Prostate gland (tissue), 2 donors: ENCODE measurements at places on chromosomes 6 and 20. TPM values are rescaled to one million over a fixed set of nuclear protein-coding genes. Genes with fewer than 3 reads are reported as not detected.

The KCNK16 gene
- not detected for total RNA-seq

The CST7 gene
- 1.2 TPM for total RNA-seq

The MAK gene
- total RNA-seq, result 1.8 TPM

The RHAG gene
- not detected for total RNA-seq

The CCHCR1 gene
- total RNA-seq, result 37.4 TPM

The PHIP gene
- total RNA-seq, result 29.6 TPM

The ME1 gene
- 6.4 TPM for total RNA-seq

The HLA-DQB1 gene
- 3.0 TPM for total RNA-seq

The ELOVL4 gene
- 5.8 TPM for total RNA-seq

The ARMH2 gene
- total RNA-seq, result not detected

The PPP1R3G gene
- 1.5 TPM for total RNA-seq

The CNR1 gene
- 14.2 TPM for total RNA-seq

The POM121L2 gene
- not detected for total RNA-seq

The RAET1L gene
- not detected for total RNA-seq

DNA sequence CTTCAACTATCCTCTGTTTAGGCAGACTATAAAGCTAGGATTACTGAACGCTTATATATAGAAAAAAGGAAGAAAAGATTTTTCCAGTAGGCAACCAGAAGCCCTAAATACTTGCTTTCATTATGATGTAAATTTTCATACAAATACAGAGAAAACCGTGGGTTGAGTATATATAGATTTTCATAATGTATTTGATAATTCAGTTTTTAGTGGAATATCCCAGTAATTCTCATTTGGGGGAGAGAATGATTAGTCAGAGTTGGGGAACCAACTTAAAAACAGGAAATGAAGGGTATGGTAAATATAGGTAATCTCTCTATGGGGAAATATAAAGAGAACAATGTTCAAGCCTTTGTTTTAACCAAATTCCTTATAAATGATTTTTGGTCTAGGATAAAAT is 154.0 kb upstream of the CITED2 start:
- no peak for DNase-seq
- no peak overlapping the region for H3K27ac ChIP-seq
- H3K36me3 ChIP-seq, result no peaks in the 10 kb centered on the region
- no peak overlapping the region for H3K4me3 ChIP-seq
- H3K4me1 ChIP-seq, result no peaks in the 10 kb centered on the region

DNA sequence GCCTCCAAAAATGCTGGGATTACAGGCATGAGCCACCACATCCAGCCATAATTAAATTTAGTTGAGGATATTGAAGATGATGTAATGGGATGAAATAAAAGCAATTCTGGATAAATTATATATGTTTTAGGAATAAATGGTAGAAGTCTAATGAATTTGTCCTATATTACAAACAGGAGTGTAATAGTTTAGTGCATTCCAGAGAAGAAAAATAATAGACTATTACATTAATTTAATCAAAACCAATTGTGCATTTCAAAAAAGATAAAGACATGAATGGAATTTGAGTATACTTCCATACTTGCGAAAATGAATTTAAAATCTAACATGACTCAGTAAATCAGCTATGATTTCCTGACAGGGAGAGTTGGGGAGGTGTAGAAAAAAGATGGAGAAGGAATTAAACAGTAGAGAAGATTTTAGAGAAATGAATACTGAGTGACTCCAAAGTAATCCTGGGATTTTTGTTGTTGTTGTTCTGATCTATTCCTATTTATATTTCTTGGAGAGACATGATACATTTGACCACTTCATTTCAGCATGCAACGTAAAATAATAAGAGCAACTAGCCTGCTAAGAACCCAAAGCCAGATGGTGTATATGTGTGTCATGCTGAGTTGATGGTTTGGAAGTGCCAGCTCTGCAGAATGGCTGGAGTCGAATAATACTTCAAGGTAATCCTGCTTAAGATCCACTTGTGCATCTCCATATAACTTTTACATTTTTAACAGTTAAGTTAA is 67.4 kb downstream of the AIG1 start:
- DNase-seq, result no peak
- H3K27me3 ChIP-seq, result no peaks in the 10 kb centered on the region
- H3K27ac ChIP-seq, result no peak overlapping the region
- H3K36me3 ChIP-seq, result no peaks in the 10 kb centered on the region
- H3K4me1 ChIP-seq, result no peaks in the 10 kb centered on the region

GRCh38 chr20:20225325-20226043 is 142.4 kb upstream of the INSM1 start:
- H3K36me3 ChIP-seq, result no peaks in the 10 kb centered on the region
- H3K4me3 ChIP-seq, result no peak overlapping the region
- DNase-seq, result no peak
- no peak overlapping the region for H3K27ac ChIP-seq
- H3K27me3 ChIP-seq, result no peaks in the 10 kb centered on the region
- no peaks in the 10 kb centered on the region for H3K4me1 ChIP-seq

DNA sequence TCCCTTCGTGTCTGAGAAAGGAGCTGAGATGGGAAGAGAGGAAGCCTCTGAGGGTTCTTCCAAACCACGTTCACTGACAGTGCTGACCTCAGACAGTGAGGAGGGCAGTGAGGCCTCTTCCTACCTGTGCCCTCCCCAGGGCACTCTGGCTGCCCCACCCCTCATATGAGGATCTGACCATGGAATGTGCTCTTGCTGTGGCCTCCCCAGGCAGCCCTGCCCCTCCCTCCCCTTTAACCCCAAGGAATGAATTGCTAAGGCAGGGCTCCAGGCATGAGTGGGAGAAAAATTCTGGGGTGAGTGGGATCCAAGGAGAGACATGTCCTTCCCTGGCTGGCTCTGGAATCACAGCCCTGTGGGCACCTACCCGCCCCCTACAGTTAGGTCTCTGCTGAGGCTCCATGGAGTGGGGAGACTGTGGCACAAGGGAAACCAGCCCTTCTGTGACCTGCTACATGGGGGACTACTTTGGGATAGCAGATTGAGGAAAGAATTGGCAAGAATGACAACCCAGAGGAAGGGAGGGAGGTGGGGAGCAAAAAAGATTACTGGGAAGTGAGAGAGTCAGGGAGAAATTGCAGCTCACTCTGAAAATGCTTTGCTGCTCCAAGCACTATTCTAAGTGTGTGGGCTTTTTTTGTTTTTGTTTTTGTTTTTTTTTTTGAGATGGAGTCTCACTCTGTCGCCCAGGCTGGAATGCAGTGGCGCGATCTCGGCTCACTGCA is 29.4 kb downstream of the TNXB start:
- H3K4me3 ChIP-seq, result no peak overlapping the region
- H3K4me1 ChIP-seq, result no peaks in the 10 kb centered on the region
- no peaks in the 10 kb centered on the region for H3K27me3 ChIP-seq
- H3K36me3 ChIP-seq, result no peaks in the 10 kb centered on the region
- no peak for DNase-seq

DNA sequence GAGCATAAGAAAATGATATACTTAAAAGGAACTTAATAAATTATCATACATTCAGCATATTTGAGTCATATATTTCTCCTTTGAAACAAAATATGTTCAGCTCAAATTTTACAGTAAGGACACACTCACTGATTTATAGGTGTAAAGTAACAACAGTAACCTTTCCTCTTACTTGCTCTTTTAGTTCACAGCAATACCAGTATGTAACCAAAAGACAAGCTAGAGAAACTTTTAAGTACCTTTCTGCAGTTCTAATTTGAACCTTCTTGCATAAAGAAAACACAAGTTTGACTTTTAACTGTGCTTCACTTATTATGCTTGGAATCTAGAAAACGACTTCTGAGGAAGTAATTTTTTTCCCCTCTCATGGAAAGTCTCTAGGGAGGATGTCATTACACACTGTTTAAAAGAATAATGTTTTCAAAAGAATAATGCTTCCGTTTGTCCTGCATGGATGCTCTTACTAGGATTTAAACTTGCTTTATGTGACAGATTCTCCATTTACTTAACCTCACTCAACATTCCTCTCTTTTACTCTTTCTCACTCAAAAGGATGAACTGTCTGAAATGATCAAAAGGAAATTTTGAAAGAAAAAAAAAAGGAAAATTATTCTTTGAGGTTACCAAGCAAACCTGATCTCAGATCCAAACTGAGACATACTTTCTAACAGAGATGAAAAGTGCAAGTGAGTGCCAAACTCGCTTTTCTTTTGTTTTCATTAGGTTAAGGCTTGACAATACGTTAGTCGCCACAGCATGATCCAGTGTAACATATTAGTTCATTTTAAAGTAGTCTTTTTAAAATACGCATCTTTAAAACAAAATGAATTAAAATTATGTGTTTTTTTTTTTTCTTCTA is 22.4 kb upstream of the CALHM6 start:
- H3K27ac ChIP-seq, result no peak overlapping the region
- H3K4me1 ChIP-seq, result no peaks in the 10 kb centered on the region
- H3K27me3 ChIP-seq, result no peaks in the 10 kb centered on the region
- no peak for DNase-seq

GRCh38 chr6:73722318-73723060 is 26.5 kb downstream of the CD109 start:
- H3K27me3 ChIP-seq, result no peaks in the 10 kb centered on the region
- H3K4me1 ChIP-seq, result no peaks in the 10 kb centered on the region
- no peak overlapping the region for H3K27ac ChIP-seq
- DNase-seq, result no peak
- no peaks in the 10 kb centered on the region for H3K36me3 ChIP-seq
- no peak overlapping the region for H3K4me3 ChIP-seq

DNA sequence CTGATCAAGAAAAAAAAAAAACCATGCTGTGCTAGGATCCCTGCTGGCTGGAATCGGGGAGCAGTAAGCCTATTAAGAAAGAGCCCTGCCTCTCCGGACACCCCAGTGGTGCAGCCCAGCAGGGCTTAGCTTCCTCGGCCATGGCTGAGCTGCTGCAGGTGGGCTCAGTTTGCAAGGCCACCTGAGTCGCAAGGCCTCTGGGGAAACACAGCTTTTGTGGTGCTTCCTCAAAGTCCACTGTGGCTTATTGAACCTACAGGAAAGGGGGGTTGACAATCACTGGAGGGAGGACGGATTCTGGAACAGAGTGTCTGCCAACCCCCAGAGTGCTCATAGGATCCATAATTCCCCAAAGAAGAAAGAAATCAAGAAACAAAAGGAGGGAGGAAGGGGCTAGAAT is 240.8 kb downstream of the SMOC2 start:
- no peak overlapping the region for H3K27ac ChIP-seq
- H3K4me3 ChIP-seq, result no peak overlapping the region
- no peaks in the 10 kb centered on the region for H3K27me3 ChIP-seq
- H3K4me1 ChIP-seq, result no peaks in the 10 kb centered on the region

DNA sequence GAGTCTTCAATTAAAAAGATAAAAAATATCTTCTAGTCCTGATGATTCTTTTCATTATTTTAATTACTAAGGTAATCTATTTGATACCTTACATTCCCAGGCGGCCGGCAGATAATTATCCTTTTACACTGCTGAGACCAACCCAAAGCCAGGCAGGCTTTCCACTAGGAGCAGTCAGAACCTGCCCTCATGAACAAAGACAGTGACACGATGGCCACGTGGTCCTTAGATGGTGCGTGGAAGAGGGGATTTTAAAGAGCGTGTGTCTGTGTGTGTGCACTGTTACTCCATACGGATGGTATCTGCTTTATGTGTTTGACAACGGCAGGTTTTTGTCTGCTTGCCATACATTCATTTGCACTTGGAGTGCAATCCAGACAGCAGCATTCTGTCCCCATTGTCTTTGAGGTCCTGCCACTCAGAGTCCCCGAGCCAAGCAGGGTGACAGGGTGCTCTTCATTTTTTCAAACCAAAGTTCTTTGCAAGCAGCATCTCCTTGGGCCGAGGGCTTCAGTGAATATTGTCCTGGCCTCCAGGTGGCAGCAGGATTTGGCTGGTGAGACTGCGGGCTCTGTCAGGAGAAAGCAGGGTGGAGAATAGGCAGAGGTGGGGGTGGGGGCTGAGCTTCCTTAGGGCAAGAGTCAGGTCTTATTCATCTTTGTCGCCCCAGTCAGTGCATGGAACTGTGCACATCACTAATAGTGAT is 260.5 kb downstream of the NRN1 start:
- no peak for DNase-seq
- no peaks in the 10 kb centered on the region for H3K4me1 ChIP-seq
- H3K36me3 ChIP-seq, result no peaks in the 10 kb centered on the region
- H3K4me3 ChIP-seq, result no peak overlapping the region
- no peaks in the 10 kb centered on the region for H3K27me3 ChIP-seq

GRCh38 chr20:23396950-23397627 is 24.2 kb downstream of the NAPB start:
- no peaks in the 10 kb centered on the region for H3K4me1 ChIP-seq
- H3K36me3 ChIP-seq, result no peaks in the 10 kb centered on the region
- DNase-seq, result no peak
- H3K27me3 ChIP-seq, result no peaks in the 10 kb centered on the region
- no peak overlapping the region for H3K4me3 ChIP-seq

GRCh38 chr20:24632581-24632980 is 163.2 kb downstream of the SYNDIG1 start:
- no peaks in the 10 kb centered on the region for H3K36me3 ChIP-seq
- no peaks in the 10 kb centered on the region for H3K4me1 ChIP-seq
- H3K27ac ChIP-seq, result no peak overlapping the region
- no peak overlapping the region for H3K4me3 ChIP-seq
- no peaks in the 10 kb centered on the region for H3K27me3 ChIP-seq

- no peaks in the 10 kb centered on the region for H3K36me3 ChIP-seq
- no peak for DNase-seq
- no peak overlapping the region for H3K27ac ChIP-seq
- no peak overlapping the region for H3K4me3 ChIP-seq
- no peaks in the 10 kb centered on the region for H3K4me1 ChIP-seq
- no peaks in the 10 kb centered on the region for H3K27me3 ChIP-seq
These were observed 451.2 kb upstream of the JAG1 start for GRCh38 chr20:11124849-11125505.

- no peak overlapping the region for H3K4me3 ChIP-seq
- H3K27me3 ChIP-seq, result no peaks in the 10 kb centered on the region
- DNase-seq, result no peak
- H3K4me1 ChIP-seq, result peaks cover 8% of the 10 kb centered on the region
- no peak overlapping the region for H3K27ac ChIP-seq
These were observed 112.1 kb downstream of the TCP11 start for GRCh38 chr6:35028781-35029769.

DNA sequence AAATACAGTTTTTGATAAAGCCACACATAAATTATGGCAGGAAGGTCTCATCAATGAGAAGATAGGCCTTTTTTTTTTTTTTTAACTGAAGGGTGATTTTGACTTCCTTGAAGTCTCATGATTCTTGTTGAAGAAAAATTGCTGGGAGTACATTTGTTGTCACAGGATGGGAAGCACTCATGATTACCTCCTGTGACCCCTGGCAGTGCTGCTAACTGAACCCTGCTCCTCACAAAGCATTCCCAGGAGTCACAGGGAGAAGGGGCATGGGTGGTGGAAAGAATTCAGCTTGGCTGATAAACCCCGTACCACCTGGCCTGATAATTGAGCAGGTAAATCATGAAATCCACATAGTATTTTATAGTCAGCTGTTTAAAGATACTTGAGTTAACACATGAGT is 86.9 kb downstream of the CD109 start:
- no peak for DNase-seq
- no peaks in the 10 kb centered on the region for H3K36me3 ChIP-seq
- H3K27ac ChIP-seq, result no peak overlapping the region
- no peaks in the 10 kb centered on the region for H3K4me1 ChIP-seq
- H3K4me3 ChIP-seq, result no peak overlapping the region

GRCh38 chr6:138182939-138183789 is 21.4 kb downstream of the ARFGEF3 start:
- no peaks in the 10 kb centered on the region for H3K27me3 ChIP-seq
- peak; percentile 35 for DNase-seq
- no peaks in the 10 kb centered on the region for H3K36me3 ChIP-seq
- H3K4me3 ChIP-seq, result no peak overlapping the region
- H3K4me1 ChIP-seq, result peaks cover 17% of the 10 kb centered on the region
- H3K27ac ChIP-seq, result peak overlapping the region; percentile 58

- H3K4me3 ChIP-seq, result no peak overlapping the region
- H3K36me3 ChIP-seq, result no peaks in the 10 kb centered on the region
- DNase-seq, result no peak
These were observed 12.8 kb downstream of the SNX14 start for GRCh38 chr6:85580878-85581267.
